ENCODE measurements at places on chromosomes 2 and 18. TPM values are rescaled to one million over a fixed set of nuclear protein-coding genes. Genes with fewer than 3 reads are reported as not detected.

Gene KLHL30
- total RNA-seq, result 0.37 TPM

Gene ZEB2
- total RNA-seq, result 6.7 TPM

Gene SERTAD2
- 11.9 TPM for total RNA-seq

Gene TTN
- total RNA-seq, result 0.01 TPM

Gene RBFA
- total RNA-seq, result 29.5 TPM

Gene REEP1
- total RNA-seq, result 0.68 TPM
